Astrocyte of the spinal cord (primary cell): ENCODE measurements at places on chromosomes 16 and 17.

DNA sequence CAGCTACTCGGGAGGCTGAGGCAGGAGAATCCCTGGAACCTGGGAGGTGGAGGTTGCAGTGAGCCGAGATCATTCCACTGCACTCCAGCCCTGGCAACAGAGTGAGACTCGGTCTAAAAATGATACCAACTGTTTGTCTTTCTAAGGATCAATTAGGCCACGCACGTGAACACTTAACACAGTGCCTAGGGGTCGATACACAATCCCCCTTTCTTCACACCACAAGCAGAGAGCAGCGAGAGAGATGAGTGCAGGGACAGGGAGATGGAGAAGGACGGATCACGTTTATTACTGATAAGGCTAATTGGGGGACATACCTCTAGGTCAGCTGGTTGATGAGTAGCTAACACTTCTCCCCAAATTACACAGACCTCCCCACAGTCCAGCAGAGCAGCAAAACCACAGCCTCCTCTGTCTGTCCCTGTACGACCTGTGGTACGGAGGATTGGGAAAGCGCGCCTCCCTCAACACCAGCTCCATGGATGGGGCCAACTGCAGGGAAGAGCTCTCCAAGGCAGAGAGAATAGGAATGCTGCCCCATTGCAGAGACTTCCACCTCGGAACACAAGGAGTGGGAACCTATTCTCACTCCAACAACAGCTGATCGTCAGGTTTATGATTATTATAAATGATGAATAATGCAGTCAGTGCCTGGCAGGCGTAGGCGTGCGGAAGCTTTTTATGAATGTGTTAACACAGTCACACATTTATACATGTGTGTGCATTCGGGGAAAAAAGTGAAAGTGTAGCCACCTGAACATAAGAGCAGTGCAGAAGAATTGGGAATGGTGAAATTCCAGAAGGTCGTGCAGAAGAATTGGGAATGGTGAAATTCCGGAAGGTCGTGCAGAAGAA lies 155.1 kb downstream of the C16orf95 start:
- DNase-seq = no peak

GRCh38 chr16:58301052-58301451 lies 6.2 kb upstream of the PRSS54 start:
- DNase-seq = no peak

DNA sequence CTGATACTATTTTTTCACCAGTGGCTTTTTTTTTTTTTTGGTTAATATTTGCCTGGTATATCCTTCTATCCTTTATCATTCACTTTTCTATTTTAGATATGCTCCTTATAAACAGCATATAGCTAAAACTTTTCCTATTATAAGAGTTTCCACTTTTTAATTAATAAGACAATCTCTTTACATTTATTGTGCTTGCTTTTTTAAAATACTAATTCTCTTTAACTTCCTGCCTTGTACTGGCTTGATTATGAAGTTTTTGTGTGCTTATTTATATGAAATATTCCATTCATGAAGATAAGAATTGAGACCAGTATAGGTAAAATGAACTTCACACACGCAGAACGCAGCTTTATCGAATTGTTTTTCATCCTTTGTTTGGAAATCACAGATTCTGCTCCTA lies 9.0 kb upstream of the CDRT15 start:
- DNase-seq = no peak

GRCh38 chr16:61007694-61008093 lies 1028.5 kb downstream of the CDH8 start:
- no peak for DNase-seq

GRCh38 chr16:67924140-67924906 lies 7.3 kb downstream of the CTRL start:
- no peak for DNase-seq

DNA sequence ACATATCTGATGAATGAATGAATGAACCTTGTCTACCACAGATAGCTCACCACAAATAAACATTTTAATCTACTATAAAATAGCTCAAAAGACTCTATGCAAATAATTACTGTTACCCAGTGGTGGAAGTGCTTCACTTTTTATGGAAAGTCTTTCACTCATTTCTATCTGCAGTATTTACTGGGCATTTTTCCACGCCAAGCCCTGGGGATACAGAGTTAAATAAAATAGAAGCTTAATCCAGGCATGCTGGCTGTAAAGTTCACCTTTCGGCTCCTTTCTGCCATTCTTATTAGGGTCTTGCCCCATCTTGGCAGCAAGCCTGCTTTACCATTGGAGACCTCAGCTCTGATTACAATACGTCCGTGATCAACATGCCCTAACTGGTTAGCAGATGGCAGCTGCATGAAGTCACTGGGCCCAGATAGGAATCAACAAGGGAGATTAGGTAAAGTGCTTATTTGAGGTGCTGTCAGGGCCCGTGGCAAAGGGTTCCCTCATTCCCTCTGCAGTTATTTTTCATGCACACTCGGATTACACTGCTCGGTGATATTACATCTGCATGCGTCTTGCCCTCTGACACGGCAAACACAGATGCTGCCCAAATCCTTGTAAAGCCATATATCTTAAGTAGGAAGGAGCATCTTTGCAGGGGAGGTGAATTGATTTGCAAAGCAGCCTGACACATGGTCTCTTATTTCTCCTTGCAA lies 648.9 kb downstream of the WWOX start:
- DNase-seq = no peak
